ENCODE measurements at places on chromosomes 16 and 17.

DNA sequence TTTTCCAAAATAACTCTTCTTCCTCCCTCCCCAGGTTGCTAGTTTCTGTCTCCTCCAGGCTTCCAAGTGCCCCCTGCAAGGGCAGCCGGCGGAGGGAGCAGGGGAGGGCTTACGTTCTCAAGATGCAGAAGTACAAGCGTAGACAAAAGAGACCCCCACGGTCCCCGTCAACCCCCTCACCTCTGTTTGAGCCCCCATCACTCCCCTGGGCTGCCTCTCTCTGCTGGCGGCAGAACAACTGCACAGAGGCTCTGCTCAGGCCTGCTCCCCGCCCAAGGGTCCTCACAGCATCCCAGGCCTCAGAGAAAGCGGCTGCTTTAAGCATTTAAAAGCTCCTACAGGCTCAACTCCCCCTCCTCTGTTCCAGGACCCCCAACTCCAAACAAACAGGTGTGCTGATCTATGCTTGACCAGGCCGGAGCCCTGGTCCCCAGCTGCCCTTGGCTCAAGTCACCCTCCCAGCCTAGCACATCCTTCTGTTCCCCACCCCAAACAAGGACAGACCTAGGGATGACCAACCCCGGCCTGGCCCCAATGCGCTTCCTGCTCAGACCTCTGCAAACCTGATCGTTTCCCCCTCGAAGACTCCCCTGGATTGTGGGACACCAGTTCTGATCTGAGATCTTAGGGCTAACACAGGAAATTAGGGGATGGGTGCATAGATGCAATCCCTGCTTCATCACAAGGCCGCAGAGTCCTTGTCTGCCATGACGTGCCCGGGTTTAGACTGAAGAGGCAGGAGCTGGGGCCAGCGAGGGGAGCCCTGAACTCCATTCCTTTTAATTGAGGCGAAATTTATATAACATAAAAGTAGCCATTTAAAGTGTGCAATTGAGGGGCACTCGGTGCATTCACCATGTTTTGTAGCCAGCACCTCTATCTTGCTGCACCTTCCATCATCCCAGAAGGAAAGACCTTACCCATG, 17.2 kb upstream of the RBFOX3 start:
- DNase-seq, result no peak

DNA sequence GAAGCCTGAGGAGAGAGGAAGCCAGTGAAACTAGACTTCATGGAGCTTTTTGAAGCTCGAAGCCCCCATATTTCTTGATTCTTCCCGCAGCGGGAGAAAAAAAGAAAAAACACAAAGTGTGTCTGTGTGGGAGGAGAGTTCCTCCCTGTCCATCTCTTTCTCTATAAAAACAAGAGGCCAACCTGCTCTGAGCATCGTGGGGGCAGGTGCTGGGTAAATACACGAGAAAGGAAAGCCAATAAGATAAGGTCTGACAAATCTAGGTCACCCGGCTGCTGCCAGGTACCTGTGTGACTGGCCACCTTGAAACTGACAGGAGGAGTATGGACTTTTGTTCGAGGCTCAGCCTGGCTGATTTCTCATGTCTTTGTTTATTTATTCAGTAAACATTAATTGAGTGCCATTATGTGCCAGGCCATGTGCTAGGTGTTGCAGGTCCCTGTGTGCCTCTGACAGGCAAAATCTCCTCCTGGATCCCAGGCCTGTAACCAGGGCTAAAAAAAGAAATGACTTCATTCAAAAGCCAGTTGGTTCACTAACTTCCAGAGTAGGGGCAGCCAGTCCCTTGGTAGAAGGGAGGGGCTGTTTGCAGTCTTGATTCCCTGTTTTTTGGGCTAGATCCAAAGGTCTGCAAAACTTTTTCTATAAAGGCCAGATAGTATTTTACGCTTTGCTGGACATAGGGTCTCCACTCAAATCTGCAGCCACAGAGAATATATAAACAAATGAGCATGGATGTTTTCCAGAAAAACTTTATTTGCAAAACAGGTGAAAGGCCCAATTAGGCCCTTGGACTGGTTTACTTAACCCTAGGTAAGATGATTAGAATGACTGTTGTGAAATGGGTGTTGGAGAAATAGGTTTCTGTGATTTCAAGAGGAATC, 35.6 kb downstream of the YPEL2 start:
- DNase-seq, result no peak

DNA sequence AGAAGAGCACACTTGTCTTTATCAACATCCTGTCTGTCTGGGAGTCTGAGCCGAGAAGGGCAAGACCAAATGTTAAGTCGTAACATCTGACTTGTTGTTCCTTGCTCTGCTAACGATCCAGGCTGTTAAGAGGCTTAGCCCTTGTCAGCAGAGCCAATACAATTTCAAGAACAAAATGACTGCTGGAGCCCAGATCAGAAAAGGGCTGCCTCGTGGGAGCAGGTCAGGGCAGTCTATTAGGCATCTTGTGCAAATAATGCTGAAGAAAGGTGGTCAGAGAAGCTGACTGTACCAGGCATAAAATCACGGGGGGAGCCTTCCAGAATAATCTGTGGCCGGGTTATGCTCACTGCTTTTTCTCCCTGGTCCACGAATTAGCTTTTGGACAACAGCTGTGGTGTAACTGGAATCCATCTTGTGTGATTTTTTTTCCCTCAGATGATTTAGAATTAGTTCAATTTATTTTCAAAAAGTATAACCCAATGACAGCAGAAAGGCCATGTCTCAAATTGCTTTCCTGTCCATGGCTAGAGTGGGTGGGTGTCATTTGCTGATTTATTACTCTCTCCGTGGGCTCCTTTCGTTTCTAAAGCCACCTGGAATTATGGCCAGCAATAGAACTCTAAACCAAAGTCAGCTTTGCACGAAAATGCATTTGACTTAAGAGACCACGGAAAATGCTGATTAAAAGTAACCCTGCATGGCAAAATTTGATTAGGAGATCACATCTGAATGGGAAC, 221.1 kb upstream of the HSBP1 start:
- DNase-seq, result no peak

DNA sequence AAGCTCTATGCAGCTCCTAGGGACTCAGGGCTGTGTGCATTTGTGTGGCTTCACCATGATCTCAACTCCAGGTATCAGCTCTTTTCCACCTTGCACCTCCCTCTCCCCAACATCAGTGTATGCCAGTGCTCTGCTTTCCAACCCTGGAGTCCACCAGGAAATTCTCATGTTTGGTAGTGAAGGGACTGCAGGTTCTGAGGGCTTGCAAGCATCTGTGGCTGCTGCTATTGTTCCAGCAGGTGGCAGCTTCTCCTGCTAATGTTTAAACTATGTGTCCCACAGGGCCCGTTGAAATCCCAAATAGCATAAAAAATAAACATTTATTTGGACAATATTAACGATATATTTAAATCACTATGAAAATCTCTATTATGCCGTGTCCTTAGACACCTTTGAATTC, 82.0 kb downstream of the RGS9 start:
- no peak for DNase-seq

DNA sequence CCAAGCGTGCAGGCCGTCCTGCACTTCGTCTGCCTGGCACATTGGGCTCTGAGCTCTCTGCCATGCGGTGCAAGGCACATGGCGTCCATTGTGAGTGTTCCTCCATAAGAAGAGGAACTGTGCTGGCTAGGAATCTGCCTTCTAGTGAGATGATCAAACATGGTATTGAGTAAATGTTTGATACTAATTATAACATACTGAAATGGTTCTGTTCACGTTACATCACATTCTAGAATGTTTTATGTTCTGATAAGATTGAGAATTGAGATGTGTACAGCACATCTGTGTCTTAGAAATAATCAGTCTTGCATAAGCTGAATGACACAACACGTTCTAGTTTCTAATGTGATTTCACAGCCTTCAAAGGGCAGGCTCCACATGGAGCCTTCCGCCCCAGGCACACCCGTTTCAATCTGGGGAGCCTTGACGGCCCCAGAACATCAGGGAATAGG, 42.9 kb downstream of the USP10 start:
- DNase-seq, result no peak

GRCh38 chr17:36514856-36515255, 19.8 kb downstream of the MYO19 start:
- no peak for DNase-seq

DNA sequence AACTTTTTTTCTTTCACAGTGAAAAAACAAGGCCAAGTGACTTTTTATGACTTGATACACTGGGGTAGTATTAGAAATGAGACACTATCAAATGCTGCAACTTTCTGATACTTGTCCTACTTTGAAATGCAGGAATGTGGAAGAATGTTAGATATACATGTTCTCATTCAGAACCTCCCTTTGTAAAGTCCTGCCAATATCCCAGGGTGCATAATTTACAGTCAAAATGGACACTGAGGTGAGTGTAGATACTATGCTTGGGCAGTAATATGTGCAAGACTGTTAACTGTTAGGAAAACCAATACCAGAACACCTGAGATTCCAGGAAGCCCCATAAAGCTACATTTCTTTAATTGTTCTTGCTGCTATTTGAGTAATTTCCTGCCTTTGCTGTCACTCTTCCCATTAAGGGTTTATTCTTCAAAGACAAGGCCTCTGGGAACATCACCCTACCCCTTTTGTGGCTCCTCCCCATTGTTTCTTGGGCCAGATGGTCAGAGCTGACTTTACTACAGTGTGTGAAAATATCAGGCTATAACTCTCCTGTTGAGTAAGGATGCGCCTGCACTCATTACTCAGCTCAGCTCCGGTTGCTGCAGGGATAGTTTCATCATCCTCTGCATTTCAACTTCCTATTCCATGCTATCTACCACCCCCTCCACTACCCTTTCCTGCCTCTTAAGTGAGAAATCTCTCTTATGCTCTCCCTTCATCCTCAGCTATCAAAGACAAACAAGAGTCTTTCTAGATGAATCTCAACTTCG, 48.7 kb downstream of the TMEM100 start:
- no peak for DNase-seq

DNA sequence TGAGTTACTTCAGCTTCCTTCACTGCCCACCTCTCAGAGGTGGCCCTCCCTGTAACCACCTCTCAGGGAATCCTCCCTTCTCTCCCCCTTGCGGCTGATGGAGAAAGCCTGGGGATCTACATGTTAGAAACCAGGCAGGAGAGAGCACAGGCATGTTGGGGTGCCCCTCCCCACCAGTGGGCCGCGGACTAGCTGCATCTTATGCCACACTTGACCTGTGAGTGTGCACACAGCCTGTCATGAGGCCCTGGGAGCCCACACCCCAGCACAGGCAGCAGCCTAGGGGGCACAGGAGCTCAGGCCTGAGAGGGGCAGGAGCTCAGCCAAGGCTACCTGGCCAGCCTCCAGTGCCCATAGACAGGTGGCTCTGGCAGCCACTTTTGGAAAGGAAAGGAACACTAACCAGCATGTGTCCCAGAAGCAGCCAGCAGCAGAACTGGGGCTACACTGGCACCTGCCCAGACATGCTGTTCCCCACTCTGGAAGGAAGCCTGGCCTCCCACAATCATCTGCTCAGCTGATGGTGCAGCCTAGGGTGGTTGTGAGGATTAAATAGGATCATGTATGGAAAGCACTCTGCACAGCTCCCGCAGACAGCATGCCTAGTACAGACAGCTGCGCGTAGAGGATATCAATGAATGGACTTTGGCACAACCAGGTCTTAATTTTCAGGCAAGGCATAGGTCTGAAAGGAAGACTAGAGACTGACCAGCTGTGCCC, 60.5 kb downstream of the TMEM132E start:
- DNase-seq, result no peak

GRCh38 chr17:47741109-47741792, 8.2 kb downstream of the TBX21 start:
- no peak for DNase-seq

DNA sequence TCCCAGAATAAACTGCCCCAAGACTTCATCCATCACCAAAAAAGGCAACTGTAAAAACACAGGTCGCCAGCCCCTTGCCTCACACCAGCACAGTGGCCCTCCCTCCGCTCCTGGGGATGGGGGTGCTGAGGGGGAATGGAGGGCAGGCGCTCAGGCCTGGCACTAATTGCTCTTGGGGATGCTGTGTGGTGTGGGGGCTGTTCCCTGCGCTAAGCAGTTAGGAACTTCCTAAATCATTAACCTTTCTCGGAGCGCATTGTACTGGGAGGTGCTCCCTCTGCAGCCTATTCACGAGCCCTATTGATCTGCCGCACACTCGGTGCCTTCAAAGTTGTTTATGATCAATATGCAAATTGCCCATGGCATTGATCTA, 199.9 kb downstream of the ZFHX3 start:
- DNase-seq, result no peak

GRCh38 chr16:73951481-73951880, 345.1 kb upstream of the PSMD7 start:
- no peak for DNase-seq

- DNase-seq, result no peak
These were observed 89.1 kb upstream of the NOL11 start for GRCh38 chr17:67628580-67629013.

DNA sequence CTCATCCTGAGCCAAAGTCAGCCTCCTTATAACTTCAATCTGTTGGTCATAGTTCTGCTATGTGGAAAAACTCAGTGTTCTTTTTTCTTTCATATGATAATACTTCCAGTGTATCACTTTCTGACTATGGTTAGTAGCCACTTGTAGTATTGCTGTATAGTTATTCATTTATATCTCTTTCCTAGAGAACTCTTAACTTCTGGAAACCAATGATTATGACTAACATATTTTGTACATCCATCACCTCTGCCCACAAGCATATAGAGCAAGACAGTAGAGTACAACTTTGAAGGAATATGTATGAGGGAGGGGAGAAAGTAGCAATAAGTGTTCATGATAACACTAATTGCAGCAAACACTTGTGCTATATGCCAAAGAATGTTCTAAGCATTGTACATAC, 38.6 kb downstream of the COX10 start:
- no peak for DNase-seq

GRCh38 chr16:424033-424622, 1.3 kb upstream of the RAB11FIP3 start:
- no peak for DNase-seq

DNA sequence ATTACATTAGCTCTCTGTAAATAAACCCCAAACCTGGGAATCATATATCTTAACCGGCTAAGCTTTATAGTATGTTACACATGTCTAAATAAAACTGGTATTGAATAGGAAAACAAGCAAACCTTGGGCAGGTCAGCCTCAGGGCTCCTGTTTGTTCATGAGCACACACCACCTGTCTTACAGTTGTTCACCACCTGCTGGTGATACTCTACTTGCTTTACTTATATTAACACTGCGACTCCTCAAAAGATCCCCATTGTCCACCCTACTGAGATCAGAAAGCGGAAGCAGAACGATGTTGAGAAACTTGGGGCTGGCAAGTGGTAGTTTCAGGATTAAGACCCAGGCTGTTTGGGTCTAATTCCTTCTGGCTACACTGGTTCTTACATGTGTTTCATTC, 16.4 kb downstream of the CDH13 start:
- no peak for DNase-seq

DNA sequence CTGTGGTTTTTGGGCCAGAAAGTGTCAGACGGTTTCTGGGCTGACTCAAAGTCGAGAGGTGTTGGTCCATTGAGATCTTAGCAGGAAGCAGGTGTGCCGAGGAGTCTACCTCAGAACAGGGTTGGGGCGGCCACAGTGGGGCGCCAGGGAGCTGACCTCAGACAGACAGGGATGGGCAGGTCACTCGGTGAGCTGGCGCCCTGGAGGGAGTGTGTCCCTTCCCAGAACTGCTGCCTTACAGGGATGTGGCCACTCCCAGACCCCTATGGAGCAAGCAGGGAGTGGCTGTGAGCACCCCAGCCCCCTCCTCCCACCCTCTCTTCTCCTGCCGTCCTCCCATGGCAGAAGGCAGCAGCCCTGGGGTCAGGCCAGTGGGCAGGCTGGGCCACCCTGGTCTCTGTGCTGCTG, 14.0 kb upstream of the DPEP1 start:
- no peak for DNase-seq

- DNase-seq, result peak; percentile 80
These were observed 21.7 kb downstream of the ACSF3 start for GRCh38 chr16:89115216-89115861.
